ENCODE measurements at places on chromosomes 1 and 21.

DNA sequence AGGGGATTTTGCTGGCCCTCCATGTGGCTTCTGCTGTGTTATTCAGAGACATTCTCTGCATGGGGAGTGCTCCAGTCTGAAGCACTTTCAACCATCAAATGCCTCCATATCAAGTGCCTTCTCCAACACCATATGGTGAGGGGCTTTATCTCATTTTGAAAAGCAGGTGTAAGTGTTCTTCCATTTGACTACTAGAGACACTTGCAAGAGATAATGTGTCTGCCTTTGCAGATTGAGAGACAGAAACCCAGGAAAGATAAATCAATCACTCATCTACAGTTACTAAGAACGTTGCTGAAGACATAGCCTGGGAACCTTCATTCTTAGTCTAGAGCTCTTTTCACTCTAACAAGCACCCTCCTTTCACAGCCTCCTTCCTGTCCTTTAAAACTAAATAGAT, 29.5 kb upstream of the REG4 start:
- no peak for DNase-seq

GRCh38 chr1:185857442-185857841, 123.3 kb downstream of the HMCN1 start:
- DNase-seq = no peak

DNA sequence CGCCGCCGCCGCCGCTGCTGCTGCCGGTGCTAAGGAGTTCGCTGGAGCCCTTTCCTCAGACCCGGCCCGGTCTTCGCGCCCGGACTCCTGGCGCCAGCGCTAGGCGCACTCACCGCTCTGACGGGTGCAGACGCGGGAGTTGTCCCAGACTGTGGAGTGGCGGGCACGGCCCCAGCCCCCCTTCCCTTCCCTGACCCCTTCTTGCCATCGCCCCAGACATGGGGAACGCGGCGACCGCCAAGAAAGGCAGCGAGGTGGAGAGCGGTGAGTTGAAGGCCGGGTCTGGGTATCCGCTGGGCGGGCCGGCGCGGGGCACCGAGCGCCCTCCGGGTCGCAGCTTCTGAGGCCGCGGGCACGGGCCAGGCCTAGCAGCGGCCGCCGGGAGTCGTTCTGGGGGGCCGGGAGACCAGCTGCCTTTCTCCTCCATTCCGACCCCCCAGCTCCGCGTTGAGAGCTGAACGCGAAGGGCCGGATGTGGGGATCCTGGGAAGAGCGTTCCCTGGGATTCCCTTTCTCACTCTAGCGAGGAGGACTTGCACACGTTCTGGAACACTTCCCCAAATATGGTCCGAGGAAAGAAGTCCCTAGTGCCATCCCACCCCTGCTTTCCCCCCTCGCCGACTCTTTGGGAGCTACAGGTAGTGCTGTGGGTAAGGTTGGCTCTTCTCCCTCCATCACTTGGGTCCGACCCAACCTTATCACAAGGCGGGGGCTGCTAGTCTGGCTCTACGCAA, 65.8 kb upstream of the PRKACB start:
- no peak for DNase-seq

GRCh38 chr1:212858461-212859265, 588 bp downstream of the FLVCR1 start:
- DNase-seq = no peak

DNA sequence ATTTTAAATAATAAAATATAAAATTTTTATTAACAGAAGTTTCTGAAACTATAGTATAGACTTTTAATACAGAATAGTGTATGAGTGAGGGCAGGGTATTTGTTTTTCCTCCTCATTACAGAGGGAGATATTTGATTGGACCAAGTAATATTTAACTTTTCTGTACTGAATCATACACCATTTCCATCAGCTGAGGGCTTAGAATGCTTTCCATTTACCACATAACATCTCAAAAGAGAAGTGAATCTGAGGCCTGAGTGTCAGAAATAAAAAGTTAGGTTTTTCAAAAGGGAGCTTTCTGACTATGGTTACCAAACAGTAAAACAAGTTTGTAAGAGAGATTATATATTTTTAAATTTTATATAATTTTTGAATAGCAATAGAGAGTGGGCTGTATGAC, 29.5 kb downstream of the TLCD4 start:
- no peak for DNase-seq

DNA sequence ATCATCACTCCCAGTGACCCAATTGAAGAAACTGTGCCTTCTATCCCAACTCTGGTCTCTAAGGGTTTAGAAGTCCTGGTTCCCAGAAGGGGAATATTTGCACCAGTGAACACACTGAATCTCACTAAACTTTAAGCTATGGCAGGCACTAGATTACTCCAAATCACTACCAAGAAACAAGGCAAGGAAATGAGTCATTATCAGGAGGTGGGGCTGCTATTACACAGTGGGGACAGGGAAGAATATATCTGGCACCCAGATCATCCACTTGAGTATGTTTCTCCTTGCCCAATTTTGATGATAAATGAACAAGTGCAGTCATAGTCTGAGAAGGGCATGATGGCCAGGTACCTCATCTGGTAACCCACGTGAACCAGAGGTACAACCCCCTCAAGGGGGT, 7.0 kb downstream of the MRPL9 start:
- no peak for DNase-seq
